ENCODE measurements at places on chromosomes 5 and 9.

- DNase-seq = no peak
Observed at GRCh38 chr9:119050281-119050680, 319.0 kb downstream of the BRINP1 start.

GRCh38 chr5:142233083-142234032 is 91.5 kb downstream of the SPRY4 start:
- DNase-seq = no peak

DNA sequence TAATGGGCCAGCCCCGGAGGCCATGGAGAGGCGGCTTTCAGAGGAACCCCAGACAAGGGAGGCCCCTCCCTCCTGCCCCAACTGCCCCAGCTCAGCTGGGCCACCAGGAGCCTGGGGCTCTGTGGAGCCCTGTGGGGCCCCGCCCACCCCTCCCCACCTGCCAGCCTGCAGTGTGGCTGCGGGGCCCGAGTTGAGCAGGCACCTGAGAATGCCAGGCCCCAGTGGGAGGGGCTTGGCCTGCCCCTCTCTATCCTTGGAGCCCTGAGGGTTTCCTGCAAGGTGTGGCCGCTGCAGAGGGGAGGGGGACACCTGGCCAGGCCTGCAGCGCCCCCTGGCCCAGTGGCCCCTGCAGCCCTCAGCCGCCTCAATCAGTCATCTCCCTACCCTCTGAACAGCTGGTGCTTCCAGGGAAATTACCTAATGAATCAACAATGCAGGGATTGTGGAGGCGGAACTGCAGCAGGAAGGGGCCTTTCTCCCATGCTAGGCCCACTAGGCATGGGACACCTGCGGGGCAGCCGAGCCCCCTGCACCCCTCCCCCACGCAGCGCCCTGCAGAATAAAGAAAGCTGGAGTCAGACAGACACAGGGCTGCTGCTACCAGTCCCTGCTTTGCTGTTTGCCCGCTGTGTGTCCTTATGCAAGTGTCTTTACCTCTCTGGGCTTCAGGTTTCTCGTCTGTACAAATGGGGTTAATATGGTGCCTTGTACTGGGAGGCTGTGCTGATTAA is 48.0 kb downstream of the LMX1B start:
- no peak for DNase-seq

- no peak for DNase-seq
Observed at GRCh38 chr9:100087218-100087617, 11.6 kb downstream of the ERP44 start.

- DNase-seq = no peak
Observed at GRCh38 chr5:140054086-140054689, 11.1 kb upstream of the NRG2 start.

DNA sequence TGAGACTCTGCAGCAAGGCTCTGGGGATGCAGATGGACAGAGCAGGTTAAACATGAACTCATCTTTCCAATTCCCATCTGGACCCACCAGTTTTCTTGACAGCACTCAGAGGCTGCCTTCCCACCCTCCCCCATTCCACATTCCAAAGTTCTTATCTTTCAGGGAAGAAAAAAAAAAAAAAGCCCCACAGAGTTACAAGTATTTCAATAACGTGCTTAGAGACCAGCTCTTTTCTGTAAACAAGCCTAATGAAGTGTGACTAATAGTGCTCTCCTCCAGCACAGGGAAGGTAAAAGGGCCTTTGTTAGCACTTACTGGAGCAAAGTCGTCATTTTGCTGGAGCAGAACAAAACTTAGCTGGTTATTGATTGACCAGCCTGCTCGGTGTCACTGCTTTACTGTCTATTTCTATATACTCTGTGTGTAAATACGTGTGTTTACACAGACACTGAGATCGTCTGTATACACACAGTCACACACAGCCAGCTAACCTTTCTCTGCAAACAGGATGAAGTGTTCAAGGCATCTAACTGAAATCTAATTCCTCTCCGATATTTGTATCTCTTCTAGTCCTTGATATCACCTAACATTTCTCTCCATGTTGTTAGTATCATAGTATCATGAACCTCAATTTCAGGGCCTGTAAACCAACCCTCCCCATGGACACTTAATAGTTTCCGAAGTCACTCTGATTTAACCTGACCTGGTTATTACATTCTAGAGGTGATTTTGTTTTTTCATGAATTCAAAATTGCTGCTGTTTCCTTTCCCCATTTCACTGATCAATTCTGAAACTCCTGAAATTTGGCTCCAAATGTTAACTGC is 84.9 kb downstream of the ZNF608 start:
- peak; percentile 82 for DNase-seq

- DNase-seq = no peak
Observed at GRCh38 chr5:123178683-123179082, 89.6 kb downstream of the PRDM6 start.

GRCh38 chr9:106717686-106718085 is 145.3 kb upstream of the ZNF462 start:
- peak; percentile 65 for DNase-seq

- DNase-seq = peak; percentile 39
Observed at GRCh38 chr9:94973451-94973941, 247.0 kb downstream of the AOPEP start.

DNA sequence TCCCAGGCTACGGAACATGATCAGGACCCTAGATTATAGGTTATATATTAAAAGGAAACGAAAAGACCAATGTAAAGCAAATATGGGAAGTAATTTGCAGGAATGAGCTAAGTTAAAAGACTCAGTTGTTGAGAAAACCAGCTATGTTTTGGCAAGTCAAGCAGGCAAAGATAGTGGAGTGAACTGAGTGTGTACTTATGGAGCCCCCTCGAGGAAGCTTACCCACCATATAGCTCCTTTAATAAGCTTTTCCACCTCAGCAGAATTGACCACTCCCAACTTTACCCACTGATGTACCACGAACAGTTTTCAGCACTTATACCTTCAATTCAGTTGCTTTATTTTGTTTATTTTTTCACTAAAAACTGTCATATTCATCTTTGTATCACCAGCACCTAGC is 57.3 kb upstream of the PJA2 start:
- DNase-seq = no peak

DNA sequence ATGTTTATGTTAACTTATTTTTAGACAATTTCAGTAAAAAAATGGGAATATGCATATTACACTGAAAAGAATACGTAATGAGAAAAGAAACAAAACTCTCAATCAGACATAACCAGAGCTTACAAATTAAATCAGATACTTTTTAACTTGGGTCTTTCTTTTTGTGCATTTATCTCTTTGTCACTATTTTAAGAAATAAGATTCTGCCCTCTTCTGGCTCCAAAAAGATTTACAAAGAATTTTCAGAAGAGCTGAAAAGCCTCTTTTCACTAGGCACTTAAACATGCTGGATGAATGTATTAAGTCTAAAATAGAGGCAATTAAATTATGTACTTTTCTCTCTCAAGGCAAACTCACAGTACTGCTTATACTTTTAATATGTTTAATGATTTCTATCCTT is 55.5 kb downstream of the CEP120 start:
- DNase-seq = no peak
